ENCODE measurements at places on chromosomes 5 and 9.

DNA sequence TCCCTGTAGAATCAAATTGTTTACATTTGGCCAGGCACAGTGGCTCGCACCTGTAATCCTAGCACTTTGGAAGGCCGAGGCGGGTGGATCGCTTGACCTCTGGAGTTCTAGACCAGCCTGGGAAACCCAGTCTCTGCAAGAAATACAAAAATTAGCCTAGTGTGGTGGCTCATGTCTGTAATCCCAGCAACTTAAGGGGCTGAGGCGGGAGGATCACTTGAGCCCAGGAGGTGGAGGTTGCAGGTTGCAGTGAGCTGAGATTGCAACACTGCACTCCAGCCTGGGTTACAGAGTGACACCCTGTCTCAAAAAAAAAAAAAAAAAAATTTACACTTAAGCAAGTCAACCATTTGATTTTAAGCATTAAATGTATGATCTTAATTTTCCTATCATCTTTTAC lies 17.5 kb upstream of the IQGAP2 start:
- DNase-seq = no peak

DNA sequence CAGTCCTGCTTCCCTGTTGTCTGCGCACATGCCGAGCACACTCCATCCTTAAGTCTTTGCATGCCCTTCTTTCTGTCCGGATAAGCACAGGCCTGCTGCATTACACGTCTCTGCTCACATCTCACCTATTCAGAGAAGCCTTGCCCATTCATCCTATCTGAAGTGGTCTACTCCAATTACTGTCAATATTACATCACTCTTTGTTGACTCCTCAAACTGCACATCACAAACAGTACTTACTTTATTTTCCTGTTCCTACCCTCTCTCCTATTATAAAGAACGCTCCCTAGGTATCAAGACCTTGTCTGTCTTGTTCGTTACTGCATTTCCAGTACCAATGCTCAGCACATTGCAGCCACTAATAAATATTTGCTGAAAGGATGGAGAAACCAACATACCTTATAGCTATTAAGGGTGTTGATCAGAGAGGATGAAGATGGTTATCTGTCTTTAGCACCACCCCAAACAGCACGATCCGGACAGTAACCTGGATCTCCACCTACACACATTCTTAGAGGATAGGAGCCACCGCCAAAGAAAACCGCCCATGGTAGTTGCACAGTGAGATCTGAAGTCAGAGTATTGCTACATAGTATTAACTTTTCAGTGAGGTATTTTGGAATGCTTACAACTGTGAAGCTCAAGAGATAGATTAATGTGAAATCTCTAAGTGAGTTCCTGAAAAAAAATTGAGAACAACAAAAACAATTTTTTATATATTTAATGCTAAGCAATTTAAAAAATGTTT lies 1.6 kb upstream of the PRRC1 start:
- DNase-seq = no peak

- DNase-seq = peak; percentile 74
Observed at GRCh38 chr5:130141659-130142320, 237.5 kb downstream of the CHSY3 start.

DNA sequence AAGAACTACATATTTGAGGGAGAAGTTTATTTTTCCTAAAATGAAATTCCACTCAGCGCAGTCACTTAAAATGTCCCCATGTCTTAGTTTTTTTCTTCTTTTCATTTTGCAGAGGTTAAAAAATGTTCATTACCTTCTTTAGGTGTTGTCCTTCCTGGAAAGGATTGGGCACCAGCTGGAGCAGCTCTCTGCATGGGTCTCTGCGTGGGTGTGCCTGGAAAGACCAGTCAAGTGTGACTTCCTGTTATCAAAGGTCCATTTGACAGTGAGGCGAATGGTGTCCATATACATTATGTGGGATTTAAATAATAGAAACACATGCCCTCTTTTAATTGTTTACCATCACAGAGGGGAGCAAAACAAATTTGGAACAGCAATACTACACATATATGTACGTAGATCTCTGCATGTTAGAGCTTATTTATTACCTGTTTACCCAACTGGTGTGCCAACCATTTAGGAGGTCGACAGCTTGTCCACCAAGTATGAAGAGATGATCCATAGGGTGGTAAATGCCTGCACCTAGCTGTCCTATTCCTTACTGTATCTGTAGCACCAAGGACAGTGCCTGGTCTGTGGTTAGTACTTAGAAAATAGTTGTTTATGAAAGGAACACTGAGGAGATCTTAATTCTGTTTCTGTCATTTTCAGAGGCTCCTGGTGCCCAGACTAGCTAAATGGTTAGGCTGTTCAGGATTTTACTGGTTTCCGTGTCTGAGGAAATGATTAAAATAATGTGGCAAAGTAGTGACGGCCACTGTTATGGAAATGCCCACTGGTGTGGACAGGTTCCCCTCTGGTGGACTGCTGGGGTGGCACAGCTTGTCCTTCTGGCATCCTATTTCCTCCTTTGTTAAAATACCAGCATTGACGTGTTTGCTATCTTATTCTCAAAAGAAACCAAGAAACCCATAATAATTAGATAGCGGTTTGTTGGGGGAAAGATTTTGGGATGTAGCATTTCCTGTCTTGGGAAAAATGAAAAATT lies 200.4 kb downstream of the MAST4 start:
- no peak for DNase-seq

DNA sequence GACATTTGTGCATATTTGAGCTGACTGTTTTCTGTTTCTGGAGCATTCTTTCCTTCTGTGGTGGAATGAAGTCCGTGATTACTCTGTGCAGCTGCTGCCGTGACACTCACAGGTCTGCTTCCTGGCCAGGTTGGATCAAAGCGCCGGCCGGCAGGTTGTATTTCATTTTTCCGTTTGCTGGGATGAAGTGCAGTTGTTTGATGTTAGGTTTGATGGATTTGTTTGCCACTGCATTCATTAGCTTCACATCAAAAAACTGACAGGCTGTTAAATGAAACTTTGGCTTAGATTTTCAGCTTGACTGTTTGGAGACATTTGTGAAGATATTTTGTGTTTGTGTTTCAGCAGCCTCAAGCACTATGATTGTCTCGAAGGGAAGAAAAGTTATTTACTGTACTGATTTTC lies 140.1 kb downstream of the KDM4C start:
- DNase-seq = no peak

DNA sequence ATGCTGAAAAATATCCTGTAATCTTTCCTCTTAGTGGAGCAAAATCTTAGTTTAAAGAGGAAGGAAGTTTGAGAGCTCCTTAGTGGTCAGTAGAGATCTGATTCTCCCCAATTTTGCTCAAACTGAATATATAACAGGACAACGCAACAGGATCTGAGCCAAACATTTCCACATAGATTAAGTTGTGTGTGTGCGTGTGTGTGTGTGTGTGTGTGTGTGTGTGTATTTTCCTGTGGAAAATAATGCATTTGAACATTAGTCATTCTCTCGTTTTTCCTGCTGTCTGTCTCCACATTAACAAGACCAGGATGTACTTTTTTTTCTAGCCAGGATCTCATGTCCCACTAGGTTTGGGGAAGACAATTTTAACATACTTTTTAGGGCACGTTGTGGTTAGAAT lies 312.1 kb upstream of the CDH18 start:
- DNase-seq = no peak

GRCh38 chr5:111914966-111915636 lies 158.1 kb upstream of the NREP start:
- DNase-seq = no peak

DNA sequence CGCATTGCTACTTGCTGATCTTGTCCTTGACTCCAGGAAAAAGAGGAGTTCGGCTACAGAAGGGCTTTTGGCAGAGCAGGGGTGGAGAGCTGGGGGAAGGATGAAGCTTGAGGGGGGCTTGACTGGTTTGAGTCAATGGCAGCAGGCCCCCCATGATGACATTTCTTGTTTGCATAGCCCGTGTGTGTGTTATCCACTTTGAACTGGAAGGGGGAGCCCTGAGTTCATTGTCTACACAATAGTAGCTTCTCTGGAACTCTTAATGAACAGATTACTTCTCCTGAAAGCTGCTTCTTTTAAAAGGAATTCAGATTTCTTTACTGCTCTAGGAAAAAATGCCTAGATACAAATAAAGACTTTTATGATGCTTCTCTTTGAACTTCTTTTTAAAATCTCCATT lies 2.3 kb downstream of the IFNB1 start:
- no peak for DNase-seq

GRCh38 chr9:96565671-96566497 lies 53.8 kb downstream of the CDC14B start:
- no peak for DNase-seq

- DNase-seq = no peak
Observed at GRCh38 chr5:157857816-157858526, 974 bp downstream of the CLINT1 start.

Measured in WTC11 (cell line).